Smooth muscle cell of trachea (primary cell): ENCODE measurements at places on chromosomes 12 and 14. TPM values are rescaled to one million over a fixed set of nuclear protein-coding genes. Genes with fewer than 3 reads are reported as not detected.

Gene ART4
- total RNA-seq, result 0.44 TPM in 1 of 2 replicates, not detected in the other

Gene C12orf54
- not detected in 2 replicates for total RNA-seq

Gene ZDHHC22
- total RNA-seq, result not detected in 2 replicates

Gene STYK1
- total RNA-seq, result 0.50 TPM in 1 of 2 replicates, not detected in the other

Gene NPFF
- total RNA-seq, result not detected in 2 replicates

Gene OTX2
- total RNA-seq, result not detected in 2 replicates

Gene MIP
- total RNA-seq, result not detected in 2 replicates

Gene CYP46A1
- total RNA-seq, result 0.29 and 0.99 TPM in 2 replicates

Gene FGD4
- total RNA-seq, result 13.1 and 19.2 TPM in 2 replicates

Gene FAM222A
- total RNA-seq, result 0.15 and 0.33 TPM in 2 replicates

Gene KCNH3
- under 0.01 and 0.33 TPM in 2 replicates for total RNA-seq
